ENCODE measurements at places on chromosomes 11 and 22.

DNA sequence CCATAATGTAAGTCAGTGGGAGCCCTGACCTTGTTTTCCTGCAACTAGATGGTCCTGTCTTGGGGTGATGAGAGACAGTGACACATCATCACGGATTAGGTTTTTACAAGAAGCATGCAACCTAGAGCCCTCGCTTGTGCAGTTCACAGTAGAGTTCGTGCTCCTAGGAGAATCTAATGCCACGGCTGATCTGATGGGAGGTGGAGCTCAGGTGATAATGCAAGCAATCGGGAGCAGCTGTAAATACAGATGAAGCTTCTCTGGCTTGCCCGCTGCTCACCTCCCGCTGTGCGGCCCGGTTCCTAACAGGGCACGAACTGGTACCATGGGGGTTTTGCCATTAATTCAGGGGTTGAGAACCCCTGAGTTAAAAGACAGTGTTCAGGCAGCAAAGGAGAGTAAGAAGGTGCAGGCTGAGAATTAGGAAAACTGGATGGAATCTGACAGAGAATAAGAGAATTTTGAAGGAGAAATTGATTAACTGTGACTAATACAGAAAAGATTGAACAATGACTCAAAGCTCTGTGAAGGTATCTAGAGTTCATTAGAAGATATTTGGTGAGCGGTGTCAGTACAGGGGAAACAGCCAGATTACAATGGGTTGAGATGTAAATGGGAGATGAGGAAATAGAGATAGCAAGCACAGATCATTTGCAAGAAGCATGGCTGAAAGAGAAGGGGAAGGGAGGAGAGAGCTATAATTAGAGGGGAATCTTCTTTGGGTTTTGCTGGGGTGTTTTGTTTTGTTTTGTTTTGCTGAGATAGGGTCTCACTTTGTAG is 21.0 kb downstream of the WEE1 start:
- no peak for DNase-seq

DNA sequence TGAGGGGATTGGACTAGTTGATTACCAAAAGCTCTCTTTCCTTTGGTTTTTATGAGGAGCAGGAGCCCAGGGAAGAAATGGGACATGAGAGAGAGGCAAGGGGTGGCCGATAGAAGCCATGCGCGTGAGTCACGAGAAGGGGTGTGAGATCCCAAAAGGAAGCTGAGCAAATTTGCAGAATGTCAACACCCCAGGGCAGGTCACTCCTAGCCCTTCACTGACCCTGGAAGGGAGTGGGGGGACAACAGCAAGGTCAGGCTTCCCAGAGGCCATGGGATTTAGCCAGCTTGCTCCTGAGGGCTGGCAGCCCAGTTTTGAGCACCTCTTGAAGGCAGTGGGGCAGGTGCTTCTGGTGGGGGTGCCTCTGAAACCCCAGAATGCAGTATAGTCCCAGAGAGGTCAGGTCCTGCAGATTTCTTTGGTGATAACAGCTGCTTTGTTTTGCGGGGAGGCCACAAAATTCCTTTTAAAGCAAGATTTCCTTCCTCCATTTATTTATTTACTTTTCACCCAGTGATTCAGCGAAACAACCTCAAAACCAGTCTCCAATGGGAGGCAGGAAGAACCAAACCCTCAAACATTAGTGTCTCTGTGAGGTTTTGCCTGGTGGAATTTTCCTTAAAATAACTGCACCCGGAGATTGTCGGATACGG is 40.1 kb upstream of the TIMP3 start:
- no peak for DNase-seq

DNA sequence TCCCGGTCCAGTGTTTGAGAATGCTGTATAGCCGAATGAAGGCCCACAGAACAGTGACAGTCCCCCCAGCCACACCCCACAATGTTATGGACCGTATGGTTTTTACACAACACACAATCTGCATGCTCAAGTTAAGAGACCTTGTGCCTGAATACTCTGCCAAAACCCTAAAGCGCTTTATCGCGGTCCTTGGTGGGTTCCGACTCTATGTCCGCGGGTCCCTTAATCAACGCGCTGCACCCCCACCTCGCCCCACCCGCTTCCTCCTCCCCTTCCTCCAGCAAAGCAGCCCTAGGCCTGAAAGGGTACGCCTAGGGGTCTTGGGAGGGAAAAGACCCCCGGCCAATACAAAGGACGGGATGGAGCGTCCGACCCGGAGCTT is 442 bp downstream of the COPB1 start:
- no peak for DNase-seq

GRCh38 chr11:128653801-128654231 is 40.1 kb upstream of the FLI1 start:
- DNase-seq: no peak

DNA sequence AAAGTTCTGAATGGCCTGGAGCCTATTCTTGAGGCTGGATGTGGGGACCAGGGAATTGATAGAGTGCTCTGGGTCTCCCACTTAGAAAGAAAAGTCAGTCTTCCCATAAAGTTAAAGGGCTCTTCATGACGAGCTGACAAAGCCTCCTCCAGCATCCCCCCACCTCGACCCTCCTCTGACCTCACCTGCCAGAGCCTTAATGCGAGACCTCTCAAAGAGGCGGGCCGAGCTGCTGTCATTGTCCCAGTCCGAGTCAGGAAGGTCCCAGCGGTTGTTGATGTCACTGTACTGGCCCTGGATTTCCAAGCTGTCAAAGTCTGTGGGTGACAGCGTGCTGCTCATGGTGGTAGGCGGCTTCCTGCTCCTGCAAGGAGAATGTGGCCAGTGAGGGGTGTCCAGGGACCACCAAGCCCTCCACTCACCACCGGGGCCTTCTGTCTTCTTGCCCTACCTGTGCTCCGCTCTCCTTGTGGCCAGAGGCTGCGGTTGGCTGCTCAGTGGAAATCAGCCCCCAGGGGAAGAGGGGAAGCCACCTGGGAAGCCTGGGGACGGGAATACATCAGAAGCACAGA is 8.0 kb downstream of the SPTBN2 start:
- DNase-seq: no peak

GRCh38 chr11:111992206-111992855 is 32.9 kb upstream of the DLAT start:
- DNase-seq: no peak

DNA sequence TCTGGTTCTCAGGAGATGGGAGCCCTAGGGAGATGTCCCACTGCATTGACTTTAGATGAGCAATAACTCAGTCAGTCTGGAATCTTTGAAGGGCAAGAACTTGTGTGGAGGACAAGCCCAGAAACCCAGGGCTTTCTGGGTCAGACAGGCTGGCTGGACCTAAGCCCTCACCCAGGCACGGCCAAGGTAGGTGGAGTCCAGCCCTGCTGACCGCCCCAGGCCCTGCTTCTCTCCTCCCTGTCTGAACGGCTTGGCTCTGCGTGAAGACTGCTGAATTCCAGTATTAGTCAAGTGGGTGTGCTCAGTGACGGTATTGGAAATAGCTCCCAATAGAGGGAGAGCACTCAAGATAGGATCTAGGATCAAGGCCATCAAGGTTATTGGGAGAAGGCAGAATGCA is 6.1 kb downstream of the CXCR5 start:
- no peak for DNase-seq

GRCh38 chr11:5232176-5232575 is 2.1 kb downstream of the HBD start:
- DNase-seq: no peak

DNA sequence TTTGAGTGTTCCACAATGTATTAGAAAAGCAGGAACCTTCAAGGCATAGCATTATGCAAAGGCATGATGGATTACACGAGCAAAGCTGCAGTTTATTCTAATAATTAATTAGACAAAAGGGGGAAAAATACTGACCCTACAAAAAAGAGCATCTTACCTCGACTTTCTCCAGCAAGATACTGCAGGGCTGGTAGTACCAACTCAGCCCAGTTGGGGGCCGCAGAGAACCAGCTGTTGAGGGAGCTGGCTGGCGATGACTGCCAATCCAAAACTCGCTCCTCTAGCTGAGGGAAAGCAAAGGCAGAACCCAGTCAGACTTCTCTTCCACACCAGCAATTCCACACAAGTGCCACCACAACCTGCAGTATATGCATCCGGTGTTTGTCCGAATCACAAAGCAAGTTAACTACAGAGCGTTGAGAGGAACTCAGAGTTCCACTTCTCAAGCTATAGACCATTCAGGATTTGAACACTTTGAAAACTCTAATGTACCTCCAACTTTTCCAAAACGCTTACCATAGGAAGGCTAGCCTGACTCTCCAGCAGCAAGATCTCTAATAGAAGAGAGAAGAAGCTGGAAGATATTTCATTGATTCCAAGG is 13.7 kb downstream of the NFRKB start:
- DNase-seq: peak; percentile 12

DNA sequence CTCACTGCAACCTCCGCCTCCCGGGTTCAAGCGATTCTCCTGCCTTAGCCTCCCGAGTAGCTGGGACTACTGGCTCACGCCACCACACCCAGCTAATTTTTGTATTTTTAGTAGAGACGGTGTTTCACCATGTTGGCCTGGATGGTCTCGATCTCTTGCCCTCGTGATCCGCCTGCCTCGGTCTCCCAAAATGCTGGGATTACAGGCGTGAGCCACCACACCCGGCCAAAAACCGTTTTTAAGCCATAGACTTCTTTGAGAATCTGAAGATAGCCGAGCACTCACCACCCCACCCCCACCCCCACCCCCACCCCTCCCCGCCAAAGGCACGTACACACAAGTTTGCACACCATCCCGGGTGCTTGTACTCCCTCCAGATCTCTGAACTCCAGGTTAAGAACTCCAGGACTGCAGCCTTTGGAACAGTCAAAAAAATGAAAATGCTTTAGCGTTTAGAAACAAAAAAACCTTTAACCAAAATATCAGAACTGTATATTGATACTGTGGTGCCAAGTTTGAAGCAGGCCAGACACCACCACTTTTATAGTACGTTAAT is 1.5 kb downstream of the CRKL start:
- no peak for DNase-seq

GRCh38 chr11:8082391-8083087 is 1.5 kb downstream of the TUB start:
- DNase-seq: no peak

DNA sequence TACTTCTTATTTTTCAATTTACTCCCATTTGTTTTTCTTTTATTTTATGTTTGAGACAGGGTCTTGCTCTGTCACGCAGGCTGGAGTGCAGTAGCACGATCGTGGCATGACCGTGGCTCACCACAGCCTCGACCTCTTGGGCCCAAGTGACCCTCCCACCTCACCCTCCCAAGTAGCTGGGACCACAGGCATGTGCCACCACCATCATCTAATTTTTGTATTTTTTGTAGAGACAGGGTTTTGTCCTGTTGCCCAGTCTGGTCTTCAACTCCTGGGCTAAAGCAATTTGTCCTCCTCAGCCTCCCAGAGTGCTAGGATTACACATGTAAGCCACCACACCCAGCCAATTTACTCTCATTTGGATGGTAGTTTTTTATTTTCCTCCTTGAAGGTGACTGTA is 679.3 kb upstream of the CCDC179 start:
- no peak for DNase-seq

DNA sequence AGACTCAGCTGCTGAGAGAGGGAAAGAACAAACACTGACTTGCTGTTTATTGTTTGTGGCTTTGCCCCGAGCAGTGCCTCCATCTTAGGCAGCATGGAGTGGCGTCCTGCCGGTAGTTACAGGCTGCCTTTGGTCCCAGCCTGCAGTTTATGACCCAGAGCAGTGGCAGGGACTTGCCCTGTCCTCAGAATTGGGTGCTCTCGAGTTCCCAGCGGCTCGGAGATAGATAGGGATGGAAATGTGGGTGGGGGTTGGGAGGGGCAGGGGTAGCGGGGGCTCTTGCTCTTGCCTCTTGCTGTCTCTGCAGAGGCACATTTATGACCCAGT is 3.1 kb downstream of the ALX4 start:
- no peak for DNase-seq

GRCh38 chr11:125956391-125957134 is 10.7 kb downstream of the VSIG10L2 start:
- peak; percentile 28 for DNase-seq

DNA sequence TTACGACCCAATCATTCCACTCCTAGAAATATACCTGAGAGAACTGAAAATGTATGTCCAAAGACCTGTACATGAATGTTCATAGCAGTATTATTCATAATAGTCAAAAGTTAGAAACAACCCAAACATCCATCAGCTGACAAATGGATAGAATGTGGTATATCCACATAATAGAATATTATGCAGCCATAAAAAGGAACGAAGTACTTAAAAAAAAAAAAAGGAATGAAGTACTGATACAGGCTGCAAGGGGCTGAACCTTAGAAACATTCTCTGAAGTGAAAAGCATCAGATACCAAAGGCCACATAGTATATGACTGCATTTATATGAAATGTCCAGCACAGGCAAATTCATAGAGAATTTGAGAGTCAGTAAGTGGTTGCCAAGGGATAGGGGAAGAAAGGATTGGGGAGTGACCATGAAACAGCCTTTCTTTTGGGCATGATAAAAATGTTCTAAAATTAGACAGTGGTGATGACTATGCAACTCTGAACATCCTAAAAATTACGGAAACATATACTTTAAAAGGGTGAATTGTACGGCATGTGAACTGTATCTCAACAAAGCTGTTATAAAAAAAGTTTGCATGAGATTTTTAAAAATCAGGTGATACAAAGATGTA is 1.8 kb downstream of the TPST2 start:
- DNase-seq: no peak

DNA sequence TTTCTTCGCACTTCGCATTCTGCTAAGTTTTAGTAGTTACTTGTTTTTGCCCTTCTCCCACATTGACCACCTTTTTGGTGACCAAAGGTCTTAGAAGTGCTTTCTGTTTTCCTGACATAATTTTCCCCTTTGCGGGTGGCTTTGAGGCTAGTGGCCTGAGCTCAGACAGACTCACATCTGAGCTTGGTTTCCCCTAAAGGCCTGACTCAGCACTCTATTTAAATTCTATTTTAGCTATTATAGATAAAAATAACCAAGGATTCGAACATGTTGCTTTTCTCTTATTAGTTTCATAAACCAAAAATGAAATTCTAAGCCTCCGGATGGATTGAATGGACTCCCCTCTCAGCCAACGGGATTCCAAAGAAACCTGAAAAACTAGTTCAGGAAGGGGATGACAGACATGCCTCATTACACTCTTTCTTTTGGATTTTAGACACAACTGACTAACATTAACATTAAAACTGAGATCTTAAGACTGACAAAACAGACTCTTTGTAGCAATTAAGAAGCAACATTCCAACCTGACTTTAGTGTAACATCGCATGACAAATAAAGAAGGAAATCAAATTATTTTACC is 258.5 kb downstream of the LUZP2 start:
- no peak for DNase-seq

DNA sequence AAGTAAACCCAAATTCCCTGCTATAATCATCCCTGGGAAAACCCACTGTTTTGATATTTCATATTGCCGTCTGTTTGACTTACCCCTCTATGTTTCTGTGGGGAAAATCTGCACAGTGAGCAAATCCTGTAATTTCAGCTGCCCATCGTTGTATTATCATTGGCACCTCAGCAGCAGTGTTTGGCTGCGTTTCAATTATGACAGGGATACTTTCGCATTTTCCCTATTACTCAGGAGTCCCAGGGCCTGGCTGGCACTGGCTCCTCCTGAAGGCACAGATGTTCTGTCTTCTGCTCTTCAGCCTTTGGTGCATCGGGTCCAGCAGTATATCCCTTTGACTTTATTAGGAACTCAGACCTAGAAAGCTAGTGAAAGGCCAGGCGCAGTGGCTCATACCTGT is 12.2 kb upstream of the MMP12 start:
- no peak for DNase-seq

GRCh38 chr11:8624698-8625097 is 30.7 kb upstream of the STK33 start:
- DNase-seq: no peak

Measured in foreskin melanocyte (primary cell).